ENCODE measurements at places on chromosomes 12 and 14. TPM values are rescaled to one million over a fixed set of nuclear protein-coding genes. Genes with fewer than 3 reads are reported as not detected.

The CLEC7A gene
- total RNA-seq = not detected

The PTGER2 gene
- total RNA-seq = 123 TPM

The B4GALNT1 gene
- 1.9 TPM for total RNA-seq

The MGAT2 gene
- 69.2 TPM for total RNA-seq

The BRI3BP gene
- total RNA-seq = 28.8 TPM

The PCED1B gene
- 42.3 TPM for total RNA-seq

The KERA gene
- total RNA-seq = not detected

The TTC6 gene
- not detected for total RNA-seq

The FAIM2 gene
- 0.18 TPM for total RNA-seq

The MUCL1 gene
- total RNA-seq = not detected

The GPR135 gene
- total RNA-seq = 1.9 TPM

The OR4K17 gene
- total RNA-seq = not detected
